ENCODE measurements at places on chromosomes 12 and 14.

DNA sequence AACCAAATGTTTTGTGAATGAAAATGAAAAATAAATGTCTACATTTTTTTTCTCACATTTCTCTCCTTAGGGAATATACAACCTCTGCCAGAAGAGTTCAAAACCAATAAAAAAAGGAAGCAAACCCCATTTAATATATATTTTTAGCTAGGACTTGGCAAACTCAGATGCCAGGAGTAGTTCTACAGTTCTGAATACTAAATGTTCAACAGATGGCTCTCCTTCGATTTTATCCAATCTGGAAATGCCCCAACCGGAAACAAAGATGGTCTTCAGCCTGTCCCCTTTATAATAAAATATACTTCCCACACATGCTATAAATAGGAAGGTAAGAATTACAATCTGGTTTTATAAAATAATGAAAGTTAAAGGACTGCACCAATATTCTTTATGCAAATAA lies 330.4 kb downstream of the MDGA2 start:
- DNase-seq = no peak

DNA sequence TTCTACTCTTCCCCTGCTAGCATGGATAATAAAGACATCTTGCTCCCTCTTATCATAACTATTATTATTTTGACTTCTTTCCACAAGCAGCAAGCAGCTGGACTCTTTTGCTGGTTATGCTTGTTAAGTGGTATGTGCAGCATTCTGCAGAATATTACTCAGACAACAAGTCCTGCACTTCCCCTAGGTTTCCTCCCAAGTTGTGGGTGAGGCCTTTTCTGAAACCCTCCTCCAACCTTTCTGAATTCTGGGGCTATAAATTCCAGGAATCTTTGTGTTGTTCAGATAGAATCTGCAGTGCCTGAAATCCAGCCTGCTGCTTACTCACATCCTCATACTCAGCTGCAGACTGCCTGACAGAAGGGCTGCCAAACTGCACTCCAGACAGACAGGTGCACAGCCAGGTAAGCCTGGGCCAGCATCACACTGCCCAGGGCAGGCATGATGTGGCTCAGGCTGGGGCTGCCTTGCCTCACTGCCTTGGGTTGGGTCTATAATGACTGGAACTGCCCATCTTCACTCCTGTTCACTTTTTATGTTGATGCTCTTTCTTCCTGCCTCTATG lies 6.2 kb upstream of the DHRS2 start:
- no peak for DNase-seq

- DNase-seq = no peak
These were observed 2.4 kb upstream of the MEG3 start for GRCh38 chr14:100823413-100824080.

GRCh38 chr14:22566845-22567244 lies 22.2 kb downstream of the DAD1 start:
- DNase-seq = no peak

- DNase-seq = no peak
These were observed 91.9 kb upstream of the CPM start for GRCh38 chr12:69024907-69025306.

DNA sequence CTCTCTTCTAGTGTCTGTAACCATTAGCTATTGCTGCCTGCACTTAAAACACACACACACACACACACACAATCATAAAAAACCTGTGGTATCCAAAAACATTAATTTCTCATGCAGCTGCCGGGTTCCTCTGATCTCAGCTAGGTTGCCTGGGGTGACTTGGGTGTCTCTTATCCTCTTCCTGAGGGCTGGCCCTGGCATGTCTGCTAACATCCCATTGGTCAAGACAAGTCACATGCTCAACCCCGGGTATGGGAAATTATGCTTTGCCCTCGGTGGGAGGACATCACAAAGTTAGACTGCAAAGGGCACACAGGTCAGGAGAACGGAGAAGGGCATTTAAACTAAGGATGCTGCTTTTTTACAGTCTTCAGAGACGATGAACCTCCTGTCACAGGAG lies 55.7 kb downstream of the TRPV4 start:
- DNase-seq = no peak

- DNase-seq = no peak
These were observed 138.0 kb downstream of the ASCL4 start for GRCh38 chr12:107912421-107913004.

GRCh38 chr14:33940561-33941011 lies 10.3 kb downstream of the EGLN3 start:
- no peak for DNase-seq

- no peak for DNase-seq
These were observed 95.4 kb upstream of the ANO4 start for GRCh38 chr12:100699209-100699608.

DNA sequence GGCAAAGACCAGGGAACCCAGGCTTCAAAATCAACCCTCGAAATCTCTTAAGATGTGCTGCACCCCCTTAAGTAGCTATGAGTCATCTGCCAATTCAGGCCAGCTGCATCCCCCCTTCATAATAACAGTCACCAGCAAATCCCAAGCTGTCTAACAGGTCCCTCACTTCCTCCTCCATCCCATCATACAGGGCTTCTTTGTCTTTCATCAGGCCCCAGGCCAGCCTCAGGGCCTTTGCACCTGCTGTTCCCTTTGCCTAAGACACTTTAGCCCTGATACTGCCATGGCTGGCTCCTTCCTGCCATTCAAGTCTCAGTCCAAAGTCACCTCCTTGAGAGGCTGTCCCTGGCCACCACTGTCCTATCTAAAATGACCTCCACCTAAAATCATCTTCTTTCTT lies 4.0 kb downstream of the RASAL1 start:
- DNase-seq = no peak

DNA sequence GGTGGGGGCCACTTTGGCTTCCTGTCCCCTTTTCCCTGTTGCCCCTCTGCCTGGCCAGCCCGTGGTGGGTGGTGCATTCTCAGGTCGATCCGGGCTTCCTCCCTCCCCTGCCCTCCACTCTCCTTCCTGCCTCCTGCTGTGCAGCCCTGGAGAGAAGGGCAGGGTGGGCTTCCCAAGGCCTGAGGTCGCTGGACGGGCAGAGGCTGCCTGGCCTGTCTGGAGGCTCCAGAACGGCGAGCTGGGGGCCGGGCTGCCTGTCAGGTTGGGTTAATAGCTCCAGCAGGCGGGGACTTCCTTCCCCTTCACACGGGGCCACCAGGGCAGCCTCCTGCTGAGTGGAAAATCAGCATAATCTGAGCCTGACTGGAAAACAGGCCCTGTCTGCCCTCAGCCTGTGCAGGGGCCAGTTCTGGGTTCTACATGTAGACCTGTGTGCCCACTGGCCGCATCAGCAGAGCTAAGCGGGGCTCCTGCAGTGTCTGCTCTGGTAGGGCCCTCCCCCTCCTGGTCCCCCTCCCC lies 11.3 kb downstream of the KIF26A start:
- DNase-seq = peak; percentile 65

DNA sequence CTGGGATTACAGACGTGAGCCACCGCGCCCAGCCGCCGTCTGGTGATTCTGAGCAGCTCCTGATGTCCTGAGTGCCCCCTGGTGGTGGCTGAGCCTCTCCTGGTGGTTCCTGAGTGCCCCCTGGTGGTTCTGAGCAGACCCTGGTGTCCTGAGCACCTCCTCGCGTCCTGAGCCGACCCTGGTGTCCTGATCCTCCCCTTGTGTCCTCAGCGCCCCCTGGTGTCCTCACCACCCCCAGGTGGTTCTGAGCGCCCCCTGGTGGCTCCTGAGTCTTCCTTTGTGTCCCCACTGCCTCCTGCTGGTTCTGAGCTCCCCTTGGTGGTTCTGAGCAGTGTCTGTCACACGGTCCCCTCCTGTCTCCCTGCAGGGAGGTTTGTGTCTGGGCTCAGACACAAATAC lies 1304.9 kb downstream of the TMEM121 start:
- DNase-seq = no peak

DNA sequence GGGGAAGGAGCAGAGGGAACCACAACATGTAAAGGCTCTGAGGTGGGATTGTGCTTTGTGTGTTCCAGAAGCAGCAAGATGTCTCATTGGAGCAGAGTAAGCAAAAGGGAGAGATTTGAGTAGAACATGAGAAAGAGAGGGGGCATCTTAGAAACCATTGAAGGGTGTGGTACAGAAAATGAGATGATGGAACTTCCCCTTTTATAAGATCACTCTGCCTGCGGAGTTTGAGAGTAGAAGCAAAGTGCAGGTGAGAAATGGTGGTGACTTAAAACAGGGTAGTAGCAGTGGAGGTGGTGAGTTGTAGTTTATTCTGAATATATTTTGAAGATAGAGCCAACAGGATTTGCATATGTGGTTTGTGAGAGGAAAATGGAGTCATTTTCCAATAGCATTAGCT lies 56.0 kb downstream of the FBXO34 start:
- DNase-seq = no peak

GRCh38 chr12:25102402-25102801 lies 92.6 kb downstream of the DNAI7 start:
- no peak for DNase-seq

DNA sequence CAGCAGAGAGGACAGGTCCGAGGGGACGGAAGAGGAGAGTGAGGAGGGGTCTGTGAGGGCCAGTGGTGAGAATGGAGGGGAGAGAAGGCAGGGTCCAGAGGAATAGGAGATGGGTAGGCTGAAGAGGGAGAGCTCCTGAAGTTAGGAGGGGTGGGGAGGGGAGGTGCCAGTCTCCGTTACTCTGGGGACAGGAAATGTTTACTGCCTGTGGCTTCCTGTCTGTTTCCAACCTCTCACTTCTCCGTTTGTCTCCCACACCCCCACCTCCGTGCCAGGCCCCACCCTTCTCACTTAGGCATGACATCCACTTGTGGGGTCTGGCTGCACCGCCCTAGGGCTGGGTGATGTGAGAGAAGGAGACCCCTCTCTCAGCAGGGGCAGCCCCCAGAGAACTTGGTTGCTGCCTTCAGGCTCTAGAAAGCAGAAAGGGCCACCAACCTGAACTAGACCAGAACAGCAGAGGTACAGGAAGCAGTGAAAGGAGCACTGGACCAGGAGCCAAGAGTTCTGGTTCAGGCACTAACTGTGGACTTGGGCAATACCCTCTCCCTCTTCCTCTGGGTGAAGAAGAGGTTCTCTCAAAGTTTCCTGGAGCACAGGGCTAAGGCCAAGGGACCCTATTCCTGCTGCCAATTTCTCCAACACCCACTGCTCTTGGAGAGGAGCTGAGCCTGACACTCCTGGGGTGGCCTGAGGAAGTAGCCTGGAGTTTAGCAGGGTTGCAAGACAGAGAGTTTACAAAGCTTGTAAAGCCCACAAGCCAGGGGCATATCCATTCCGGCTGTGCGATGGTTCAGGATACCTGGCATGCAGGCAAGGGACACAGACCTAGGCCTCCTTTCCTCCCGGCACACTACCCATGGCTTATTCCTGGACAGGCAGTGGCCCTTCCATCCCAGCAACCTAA lies 5.5 kb downstream of the ITGA5 start:
- DNase-seq = no peak

- no peak for DNase-seq
These were observed 404.8 kb downstream of the ATP23 start for GRCh38 chr12:58346032-58346632.

GRCh38 chr12:130970165-130970907 lies 16.6 kb downstream of the ADGRD1 start:
- peak; percentile 49 for DNase-seq

GRCh38 chr12:10395390-10395998 lies 5.7 kb upstream of the KLRK1 start:
- no peak for DNase-seq

- no peak for DNase-seq
These were observed 172.2 kb downstream of the PTPRO start for GRCh38 chr12:15494329-15495046.

- no peak for DNase-seq
These were observed 40.3 kb upstream of the STXBP6 start for GRCh38 chr14:25090256-25090655.

- no peak for DNase-seq
These were observed 54.8 kb downstream of the NFKBIA start for GRCh38 chr14:35349496-35350365.

DNA sequence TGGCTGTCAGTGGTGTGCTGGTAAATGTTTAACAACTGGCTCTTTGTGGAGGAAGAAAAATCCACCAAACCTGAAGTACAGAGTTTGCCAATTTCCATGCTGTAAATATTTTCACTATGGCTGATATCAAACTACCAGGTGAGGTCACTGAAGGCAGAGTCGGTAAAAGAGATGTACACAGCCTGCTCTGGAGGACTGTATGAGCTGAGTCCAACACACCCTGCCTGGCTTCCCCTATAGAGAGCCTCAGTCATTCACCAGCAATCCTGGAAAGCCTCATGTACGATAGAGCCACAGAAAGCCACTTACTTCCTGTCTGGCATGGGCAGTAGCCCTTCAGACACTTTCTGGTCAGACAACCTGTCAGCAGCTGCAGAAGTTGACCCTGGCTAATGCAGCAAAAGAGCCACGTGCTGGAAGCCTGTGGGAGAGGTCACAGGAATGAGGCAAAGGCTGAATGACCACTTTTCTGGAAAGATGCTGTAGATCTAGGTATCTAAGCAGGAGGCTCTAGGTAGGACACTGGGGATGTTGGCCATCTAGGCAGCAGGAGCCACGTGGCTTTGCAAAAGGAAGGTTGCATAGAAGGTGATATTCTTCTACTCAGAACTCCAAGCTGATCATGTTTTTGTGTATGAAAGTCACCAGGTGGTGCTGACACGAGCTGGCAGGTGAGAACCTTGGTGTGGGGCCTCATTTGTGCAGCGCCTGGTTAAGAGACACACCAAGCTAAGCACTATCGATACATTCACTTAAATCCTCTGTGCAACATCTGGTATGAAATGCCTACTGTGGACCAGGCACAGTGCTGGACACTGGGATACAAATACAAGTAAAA lies 553.9 kb downstream of the VRK1 start:
- no peak for DNase-seq
